ENCODE measurements at places on chromosomes 4 and X.

DNA sequence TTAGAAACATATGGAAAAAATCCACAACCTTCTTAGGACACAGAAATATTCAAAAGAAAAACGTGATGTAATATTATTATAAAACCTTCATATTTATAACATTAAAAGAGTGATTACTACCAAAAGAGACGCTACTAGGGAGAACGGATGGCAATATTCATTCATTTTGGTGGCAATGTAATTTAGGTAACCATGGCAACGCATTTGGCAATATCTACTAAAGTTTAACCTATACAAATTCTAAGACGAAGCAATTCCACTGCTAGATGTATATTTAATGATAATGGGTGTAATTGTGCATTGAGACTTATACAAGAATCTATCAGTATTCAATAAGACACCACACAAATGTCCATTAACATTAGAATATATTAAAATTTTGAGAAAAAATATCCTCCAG lies 709.4 kb downstream of the ARAP2 start:
- no peak for DNase-seq

DNA sequence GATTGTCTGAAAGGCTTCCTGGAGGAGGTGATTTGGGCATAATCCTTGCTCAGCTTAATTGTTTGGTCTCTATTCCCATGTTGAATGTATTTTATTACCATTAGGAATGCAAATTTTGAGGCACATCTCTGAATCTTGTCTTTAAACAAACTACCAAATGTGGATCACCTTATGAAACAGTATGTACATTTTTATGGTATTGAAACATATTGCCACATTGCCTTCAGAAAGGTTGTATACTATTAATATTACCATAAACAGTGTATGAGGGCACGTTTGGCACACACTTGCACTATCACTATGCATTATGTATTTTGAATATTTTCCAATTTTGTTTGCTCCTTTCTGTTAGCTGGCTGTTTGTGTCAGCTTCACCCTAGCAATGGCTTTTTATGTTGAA lies 60.0 kb upstream of the ALB start:
- no peak for DNase-seq

GRCh38 chr4:188658958-188659522 lies 519.8 kb downstream of the TRIML1 start:
- no peak for DNase-seq

DNA sequence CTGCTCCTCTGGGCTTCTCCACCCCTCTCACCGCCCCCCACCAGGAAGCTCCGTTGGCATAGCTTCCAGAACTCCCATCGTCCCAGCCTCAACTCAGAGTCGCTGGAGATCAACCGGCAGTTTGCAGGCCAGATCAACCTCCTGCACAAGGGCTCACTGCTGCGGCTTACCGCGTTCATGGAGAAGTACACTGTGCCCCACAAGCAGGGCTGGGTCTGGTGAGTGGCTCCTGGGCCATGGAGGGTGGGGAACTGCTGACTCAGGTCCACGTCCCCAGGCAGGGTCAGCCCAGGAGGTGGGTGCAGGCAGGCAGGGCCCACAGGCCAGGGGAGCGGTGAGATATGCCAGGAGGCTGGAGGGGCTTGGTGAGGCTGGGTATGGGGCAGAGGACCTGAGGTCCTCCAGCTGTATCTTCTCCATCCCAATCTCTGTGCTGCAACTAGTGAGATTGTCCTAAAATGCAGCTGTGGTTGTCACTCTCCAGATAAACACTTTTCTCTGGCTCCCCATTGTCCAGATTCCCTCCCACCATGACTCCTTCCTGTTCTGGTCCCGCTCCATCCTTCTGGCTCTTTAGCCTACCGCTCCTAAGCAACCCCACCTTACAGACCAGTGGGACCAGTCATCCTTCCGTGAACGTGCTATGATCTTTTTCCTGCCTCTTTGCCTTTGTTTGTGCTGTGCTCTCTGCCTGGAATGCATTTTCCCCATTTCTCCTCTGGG lies 71.9 kb downstream of the STARD8 start:
- DNase-seq, result no peak

GRCh38 chrX:8748855-8749254 lies 16.9 kb upstream of the ANOS1 start:
- peak; percentile 56 for DNase-seq

DNA sequence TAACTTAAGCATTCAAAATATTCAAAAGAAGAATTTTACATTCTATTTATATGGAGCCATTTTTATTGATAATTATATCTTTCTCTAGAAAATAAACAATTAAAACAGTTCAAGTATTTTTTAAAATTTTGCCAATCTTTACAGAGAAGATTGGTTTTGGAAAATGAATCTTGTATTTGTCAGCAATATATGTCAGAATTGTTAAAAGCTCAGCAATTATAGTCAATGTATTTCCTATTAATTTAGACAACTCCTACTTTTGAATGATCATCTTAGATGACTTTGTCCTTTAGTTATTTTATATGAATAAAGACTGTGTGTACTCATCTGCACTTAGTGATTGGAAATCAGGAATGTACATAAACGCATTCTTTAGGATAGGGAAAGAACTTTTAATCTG lies 223.9 kb upstream of the MAD2L1 start:
- DNase-seq, result no peak

DNA sequence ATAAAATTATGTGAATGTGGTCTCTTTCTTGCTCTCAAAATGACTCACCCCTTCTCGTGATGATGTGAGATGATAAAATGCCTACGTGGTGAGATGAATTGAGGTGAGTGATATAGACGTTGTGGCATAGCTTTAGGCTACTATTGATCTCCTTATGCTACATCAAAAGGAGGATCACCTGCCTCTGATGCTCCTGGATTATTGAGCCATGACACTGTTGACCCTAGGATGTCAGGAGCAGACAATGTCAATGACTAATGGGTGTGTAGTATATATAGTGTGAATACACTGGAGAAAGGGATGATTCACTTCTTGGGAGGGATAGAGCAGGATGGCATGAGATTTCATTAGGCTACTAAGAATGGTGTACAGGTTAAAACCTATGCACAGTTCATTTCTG lies 210.7 kb upstream of the PRPS2 start:
- no peak for DNase-seq

GRCh38 chr4:75087865-75088264 lies 154.9 kb downstream of the PARM1 start:
- DNase-seq, result no peak

- DNase-seq, result no peak
Measured at GRCh38 chrX:56219700-56220099, 12.5 kb upstream of the KLF8 start.

- DNase-seq, result no peak
Measured at GRCh38 chr4:52001616-52002015, 18.5 kb downstream of the LRRC66 start.

DNA sequence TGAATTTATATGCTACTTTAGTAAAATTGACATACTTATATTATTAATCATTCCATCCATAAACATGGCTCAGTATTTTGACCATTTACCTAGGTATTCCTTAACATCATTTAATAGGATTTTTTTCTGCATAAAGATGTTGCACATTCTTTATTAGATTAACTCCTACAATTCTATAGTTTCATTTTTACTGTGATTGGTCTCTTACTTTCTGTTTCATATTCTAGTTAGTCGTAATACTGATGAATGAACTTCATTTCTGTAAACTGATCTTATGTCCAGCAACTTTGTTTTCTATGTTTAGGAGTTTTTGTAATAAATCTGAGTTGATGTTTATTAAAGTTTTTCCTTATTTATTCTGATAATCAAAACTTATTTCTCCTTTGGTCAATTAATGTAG lies 278.2 kb upstream of the CXXC4 start:
- DNase-seq, result no peak

GRCh38 chr4:164807611-164808010 lies 53.7 kb downstream of the SMIM31 start:
- no peak for DNase-seq

GRCh38 chrX:144293229-144293628 lies 409.4 kb downstream of the UBE2NL start:
- DNase-seq, result no peak

- DNase-seq, result peak; percentile 99
Measured at GRCh38 chr4:1309261-1310010, 19.7 kb downstream of the MAEA start.

DNA sequence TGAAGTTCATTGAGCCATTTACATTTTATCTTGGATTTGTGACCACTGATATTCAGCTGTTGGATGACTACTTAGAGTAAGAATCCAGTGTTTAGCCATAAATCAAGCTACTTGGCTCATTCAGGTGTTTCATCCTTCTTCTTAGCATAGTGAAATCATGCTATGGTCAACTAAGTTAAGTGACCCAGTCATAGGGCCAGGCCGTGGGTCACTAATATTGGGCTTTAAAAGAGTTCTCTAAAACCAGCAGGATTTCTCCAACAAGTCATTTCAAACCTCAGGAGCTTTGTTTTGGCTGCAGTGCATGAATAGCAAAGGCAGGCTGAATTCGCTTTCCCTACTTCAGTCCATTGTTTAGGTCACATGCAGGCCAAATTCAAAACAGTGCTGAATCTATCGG lies 181.0 kb downstream of the MAML3 start:
- DNase-seq, result no peak

GRCh38 chr4:7029921-7030320 lies 13.3 kb upstream of the TADA2B start:
- DNase-seq, result no peak

GRCh38 chr4:3241898-3242524 lies 6.9 kb upstream of the MSANTD1 start:
- DNase-seq, result no peak

DNA sequence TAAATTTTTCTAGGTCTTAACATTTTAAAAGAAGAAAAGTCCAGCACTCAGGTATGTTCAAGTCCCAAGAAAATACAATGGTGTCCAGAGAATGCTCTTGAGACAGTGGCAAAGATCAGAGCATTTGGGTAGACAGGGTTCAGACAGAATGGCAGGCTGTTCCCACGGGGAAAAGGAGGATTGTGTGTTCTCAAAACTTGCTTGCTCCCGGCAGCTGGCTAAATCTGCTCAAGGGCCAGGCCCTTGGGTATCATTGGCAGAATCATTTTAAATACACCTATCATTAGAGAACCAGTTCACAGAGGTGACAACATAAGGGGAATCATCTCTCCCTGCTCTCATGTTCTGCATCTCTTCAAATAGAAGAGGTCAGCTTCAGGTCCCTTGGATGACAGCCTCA lies 456.3 kb downstream of the DTHD1 start:
- no peak for DNase-seq

DNA sequence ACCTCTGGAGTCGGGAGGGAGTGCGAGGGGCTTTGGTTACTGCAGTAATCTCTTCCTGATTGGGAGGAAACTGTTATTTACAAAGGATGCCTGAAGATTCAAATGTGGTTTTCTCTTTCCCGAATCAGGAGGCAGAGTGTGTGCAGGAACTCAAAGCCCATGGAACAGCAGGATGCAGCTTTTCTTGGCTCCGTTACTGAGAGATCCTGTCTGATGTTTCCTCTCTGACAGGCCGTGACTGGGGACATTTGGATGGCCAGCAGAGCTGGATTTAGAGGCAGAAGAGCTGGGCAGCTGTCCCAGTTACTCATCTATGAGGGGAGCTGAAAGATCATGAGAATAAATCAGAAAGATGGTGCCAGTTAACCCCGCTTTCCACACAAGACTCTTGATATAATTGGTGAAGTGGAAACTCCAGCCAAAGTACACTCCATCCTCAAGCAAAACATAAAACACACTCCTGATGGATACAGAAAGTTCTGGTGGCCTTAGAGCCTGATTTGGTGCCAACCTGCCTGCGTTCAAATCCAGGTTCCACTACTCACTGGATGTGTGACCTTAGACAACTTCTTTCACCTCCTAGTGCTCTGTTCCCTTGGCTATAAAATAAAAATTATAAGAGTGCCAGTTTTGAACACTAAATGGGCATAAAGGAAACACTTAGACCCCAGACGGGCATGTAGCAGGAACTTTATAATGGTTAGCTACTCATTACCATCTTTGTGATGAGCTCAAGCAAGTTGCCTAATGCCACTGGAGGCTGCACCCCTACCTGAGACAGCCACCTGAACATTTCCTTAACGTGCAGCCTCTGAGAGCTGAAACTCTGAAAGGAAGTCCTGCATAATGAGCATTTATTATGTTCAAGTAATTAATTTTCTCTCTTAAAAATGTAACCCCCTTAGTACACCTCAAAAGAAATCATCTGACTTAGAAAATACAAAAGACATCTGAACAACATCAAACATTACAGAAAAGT lies 349.0 kb upstream of the GATB start:
- DNase-seq, result peak; percentile 36

- DNase-seq, result peak; percentile 14
Measured at GRCh38 chr4:157012781-157013180, 41.2 kb upstream of the PDGFC start.

GRCh38 chr4:11051181-11051580 lies 366.6 kb upstream of the CLNK start:
- DNase-seq, result no peak

- no peak for DNase-seq
Measured at GRCh38 chr4:189129044-189129694, 811.5 kb upstream of the FRG1 start.

GRCh38 chr4:178082906-178083305 lies 640.7 kb upstream of the AGA start:
- DNase-seq, result no peak

DNA sequence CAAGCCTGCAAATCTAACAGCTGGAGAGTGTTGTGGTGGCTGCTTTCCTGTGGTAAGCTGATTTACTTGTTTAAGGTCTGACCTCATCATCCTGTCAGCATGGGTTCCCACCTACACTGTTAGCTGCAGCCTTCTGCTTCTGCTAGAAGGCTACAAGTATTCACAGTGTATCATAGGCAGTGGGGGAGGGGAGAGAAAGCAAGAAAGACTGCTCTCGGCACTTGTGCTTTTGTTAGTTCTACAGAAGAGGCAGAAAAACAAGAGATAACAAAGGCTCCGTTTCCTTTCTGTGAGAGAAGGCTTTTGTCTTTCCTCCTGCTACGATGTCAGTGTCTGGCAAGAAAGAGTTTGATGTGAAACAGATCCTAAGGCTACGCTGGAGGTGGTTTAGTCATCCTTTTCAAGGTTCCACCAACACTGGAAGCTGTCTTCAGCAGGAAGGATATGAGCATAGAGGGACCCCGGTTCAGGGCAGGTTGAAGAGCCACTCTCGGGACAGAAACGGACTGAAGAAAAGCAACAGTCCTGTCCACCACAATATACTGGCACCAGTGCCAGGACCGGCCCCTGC lies at the start of gene KLHL4:
Gene KLHL4 (plus strand): TSS at position 232 of the 571 bp plus-strand sequence. CDS start 92 bp downstream, at position 324.
- DNase-seq, result no peak

- no peak for DNase-seq
Measured at GRCh38 chrX:129934461-129934860, 28.5 kb downstream of the UTP14A start.

Measured in AG08395 (cell line).